ENCODE measurements at places on chromosomes 3 and 15.

GRCh38 chr3:111617912-111618601 lies 22.9 kb upstream of the ZBED2 start:
- no peak for DNase-seq

- no peak for DNase-seq
Observed at GRCh38 chr3:180855364-180855763, 57.1 kb upstream of the FXR1 start.

GRCh38 chr3:182485301-182485700 lies 308.0 kb upstream of the ATP11B start:
- no peak for DNase-seq

GRCh38 chr3:151615464-151615863 lies 118.3 kb upstream of the AADACL2 start:
- DNase-seq: no peak

- DNase-seq: peak; percentile 29
Observed at GRCh38 chr15:80199366-80199765, 46.6 kb downstream of the FAH start.

- DNase-seq: no peak
Observed at GRCh38 chr3:161555320-161555719, 58.7 kb downstream of the OTOL1 start.

DNA sequence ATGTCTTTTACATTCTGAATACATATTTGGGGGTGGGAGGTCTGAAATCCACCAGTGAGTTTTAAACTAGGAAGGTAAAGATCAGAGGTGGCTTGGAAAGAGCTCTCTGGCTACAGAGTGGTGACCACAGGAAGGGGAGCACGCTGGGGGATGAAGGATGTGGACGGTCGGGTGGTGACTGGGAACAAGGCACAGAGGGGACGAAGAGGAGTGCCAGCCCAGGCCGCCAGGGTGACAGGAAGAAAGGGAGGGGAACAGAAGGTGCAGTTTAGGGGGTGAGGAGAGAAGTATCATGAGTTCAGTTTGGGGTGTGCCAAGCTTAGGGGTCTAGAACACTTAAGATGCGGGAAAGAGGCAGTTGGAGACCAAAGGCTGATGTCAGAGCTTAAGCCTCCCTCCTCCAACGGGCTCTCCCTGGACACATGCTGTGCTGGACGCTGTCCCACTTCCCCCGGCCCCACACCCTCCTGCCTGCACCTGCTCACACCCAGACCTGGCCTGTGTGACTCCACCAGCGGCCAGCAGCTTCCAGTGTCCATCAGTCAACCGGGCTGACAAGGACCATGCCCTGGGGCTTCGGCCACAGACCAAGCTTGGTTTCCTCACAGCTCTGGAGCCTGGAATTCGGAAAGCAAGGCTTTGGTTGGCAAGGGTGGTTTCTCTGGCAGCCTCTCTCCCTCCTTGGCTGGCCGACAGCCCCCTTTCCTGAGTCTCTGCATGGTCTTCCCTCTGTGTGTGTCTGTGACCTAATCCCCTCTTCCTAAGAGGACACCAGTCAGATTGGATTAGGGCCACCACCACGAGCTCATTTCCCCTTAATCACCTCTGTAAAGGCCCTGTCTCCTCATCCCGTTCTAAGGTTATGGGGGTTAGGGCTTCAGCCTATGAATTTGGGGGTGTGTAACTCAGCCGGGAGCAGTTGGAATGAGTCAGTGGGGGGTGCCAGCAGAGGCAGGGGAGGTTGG lies 120.4 kb upstream of the IQSEC1 start:
- DNase-seq: no peak

DNA sequence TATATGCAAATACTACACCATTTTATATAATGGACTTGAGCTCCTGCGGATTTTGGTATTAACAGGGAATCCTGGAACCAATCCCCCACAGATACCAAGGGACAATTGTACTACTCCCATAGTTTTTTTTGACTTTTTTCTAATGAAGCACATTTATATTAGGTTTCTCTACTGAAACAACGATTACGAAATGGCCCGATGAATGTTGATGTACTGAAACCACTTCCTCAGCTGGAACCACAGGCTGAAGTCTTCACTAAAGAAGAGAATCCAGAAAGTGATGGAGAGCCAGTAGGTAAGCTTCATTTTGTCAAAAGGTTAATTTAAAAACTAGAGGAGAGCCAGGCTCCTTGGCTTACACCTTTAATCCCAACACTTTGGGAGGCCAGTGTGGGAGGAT lies 121.5 kb upstream of the LRRFIP2 start:
- no peak for DNase-seq

GRCh38 chr3:8532251-8532871 lies 30.7 kb downstream of the LMCD1 start:
- no peak for DNase-seq

- no peak for DNase-seq
Observed at GRCh38 chr3:12566976-12567375, 10.1 kb downstream of the MKRN2 start.

DNA sequence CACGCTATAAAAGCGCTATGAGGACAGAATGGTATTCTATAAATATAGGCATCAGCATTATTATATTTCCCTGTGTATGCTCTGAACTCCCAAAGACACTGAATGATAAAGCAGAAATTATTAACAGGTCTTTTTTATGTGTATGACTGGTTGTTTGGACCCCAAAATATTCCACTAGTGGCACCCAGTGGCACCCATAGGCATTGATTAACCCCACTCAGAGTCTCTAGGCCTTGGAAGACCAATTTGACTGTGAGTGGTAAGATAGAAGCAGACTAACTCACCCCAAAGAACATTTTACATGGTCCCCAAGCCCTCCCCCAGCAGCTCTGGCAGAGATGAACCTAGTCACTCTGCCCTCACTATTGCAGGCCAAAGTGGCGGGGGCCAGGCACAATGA lies 45.4 kb upstream of the UBE2E1 start:
- DNase-seq: no peak

- no peak for DNase-seq
Observed at GRCh38 chr3:51340989-51341636, 44.0 kb upstream of the MANF start.

DNA sequence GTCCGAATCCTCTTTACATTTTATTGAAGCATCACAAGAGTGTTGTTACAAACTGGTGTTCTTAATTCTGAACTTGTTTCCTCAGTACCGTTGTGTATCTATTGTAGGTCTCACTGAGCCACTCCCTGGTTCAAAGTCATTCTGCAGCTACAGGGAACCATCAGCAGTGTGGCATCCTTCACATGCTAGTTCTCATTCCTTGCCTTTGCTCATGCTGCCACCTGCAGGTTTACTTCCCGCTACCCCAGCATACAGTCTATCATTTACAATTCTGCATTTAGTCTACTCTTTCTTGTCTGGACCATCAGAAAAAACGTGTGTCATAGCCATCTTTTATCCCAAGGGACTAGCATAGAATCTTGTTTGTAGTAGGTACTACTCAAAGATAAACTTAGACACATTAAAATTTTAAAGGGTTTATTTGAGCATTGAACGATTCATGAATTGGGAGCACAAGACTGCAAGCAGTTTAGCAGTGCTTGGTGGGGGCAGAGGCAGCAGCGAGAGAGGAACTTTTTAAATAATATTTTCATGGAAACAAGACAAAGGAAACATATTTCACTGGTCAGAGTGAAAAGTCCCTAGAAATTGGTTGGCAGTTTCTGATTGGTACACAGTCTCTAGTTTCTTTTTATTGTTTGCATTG lies 402.1 kb downstream of the CADM2 start:
- DNase-seq: no peak

DNA sequence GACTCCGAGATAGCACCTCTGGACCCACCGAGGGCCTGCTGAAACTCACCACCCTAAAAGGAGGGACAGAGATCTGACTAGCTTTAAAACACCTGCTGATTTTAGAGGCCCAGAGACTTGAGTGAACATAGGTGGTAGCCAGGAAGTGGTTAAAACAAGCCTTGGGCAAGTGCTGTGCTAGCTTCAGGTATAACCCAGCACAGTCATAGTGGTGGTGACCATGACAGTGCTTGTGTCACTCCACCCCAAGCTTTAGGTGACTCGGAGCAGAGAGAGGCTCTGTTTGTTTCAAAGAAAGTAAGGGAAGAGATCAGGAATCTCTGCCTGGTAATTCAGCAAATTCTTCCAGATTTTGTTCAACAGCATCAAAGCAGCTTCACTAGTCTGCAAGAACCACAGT lies 641.1 kb upstream of the BCHE start:
- no peak for DNase-seq

- no peak for DNase-seq
Observed at GRCh38 chr3:189813647-189814240, 182.6 kb downstream of the TP63 start.

GRCh38 chr3:98188545-98188944 lies 22.0 kb downstream of the OR5H15 start:
- DNase-seq: no peak

Measured in coronary artery (tissue), 2 donors.